ENCODE measurements at places on chromosomes 6 and 20. TPM values are rescaled to one million over a fixed set of nuclear protein-coding genes. Genes with fewer than 3 reads are reported as not detected.

PGBD1 gene
- total RNA-seq, result 6.7 TPM

ALDH5A1 gene
- 5.1 TPM for total RNA-seq

MEP1A gene
- total RNA-seq, result not detected

C6orf52 gene
- total RNA-seq, result not detected

MCHR2 gene
- total RNA-seq, result not detected

WFDC2 gene
- total RNA-seq, result 2.3 TPM

PDYN gene
- total RNA-seq, result not detected

LY6G6F gene
- not detected for total RNA-seq

RHAG gene
- total RNA-seq, result not detected

SLC12A5 gene
- 0.94 TPM for total RNA-seq

RAMACL gene
- 6.4 TPM for total RNA-seq

BPIFB4 gene
- total RNA-seq, result not detected

B4GALT5 gene
- total RNA-seq, result 35.9 TPM

ADGB gene
- total RNA-seq, result not detected

RAB5IF gene
- 48.1 TPM for total RNA-seq

MUCL3 gene
- total RNA-seq, result not detected

HECA gene
- 47.4 TPM for total RNA-seq

OSER1 gene
- 34.2 TPM for total RNA-seq

SPEF1 gene
- not detected for total RNA-seq

BPI gene
- 0.51 TPM for total RNA-seq

GNMT gene
- 1.2 TPM for total RNA-seq

TRIM26 gene
- 36.5 TPM for total RNA-seq

DSTN gene
- 1,932 TPM for total RNA-seq

SDHAF4 gene
- 7.9 TPM for total RNA-seq

GRM4 gene
- total RNA-seq, result not detected

PROKR2 gene
- not detected for total RNA-seq

C6orf141 gene
- 9.6 TPM for total RNA-seq

SLC17A5 gene
- 22.0 TPM for total RNA-seq

CCHCR1 gene
- 13.7 TPM for total RNA-seq

All from aorta (tissue), 5 donors.